ENCODE measurements at places on chromosomes 4 and X.

DNA sequence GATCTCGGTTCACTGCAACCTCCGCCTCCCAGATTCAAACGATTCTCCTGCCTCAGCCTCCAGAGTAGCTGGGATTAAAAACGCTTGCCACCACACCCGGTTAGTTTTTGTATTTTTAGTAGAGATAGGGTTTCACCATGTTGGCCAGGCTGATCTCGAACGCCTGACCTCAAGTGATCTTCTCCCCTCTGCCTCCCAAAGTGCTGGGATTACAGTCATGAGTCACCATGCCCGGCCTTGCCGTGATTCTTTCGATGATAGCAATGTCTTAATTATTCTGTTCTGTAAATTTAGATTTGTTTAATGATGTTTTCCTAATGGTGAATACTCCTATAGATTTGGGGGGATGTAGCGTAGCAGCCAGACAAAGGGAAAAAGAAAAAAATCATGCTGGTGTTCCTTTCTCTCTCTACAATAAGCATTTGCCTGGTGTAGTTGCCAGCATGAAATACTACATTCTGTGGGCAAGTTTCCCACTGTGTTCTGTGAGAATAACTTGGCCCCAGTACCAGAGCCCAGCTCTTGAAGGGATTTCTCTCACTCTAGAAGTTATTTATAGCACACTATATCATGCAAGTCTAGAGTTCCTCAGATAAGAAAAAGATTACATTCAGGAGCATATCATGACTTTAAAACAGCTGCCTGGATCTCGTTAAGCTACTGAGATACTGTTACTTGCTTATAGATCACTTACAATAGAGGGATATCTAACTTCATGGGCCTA lies 15.4 kb downstream of the NIPAL1 start:
- DNase-seq: no peak

GRCh38 chrX:129721870-129722269 lies 16.9 kb upstream of the XPNPEP2 start:
- no peak for DNase-seq

GRCh38 chr4:47652092-47652491 lies 167.0 kb downstream of the ATP10D start:
- DNase-seq: no peak

DNA sequence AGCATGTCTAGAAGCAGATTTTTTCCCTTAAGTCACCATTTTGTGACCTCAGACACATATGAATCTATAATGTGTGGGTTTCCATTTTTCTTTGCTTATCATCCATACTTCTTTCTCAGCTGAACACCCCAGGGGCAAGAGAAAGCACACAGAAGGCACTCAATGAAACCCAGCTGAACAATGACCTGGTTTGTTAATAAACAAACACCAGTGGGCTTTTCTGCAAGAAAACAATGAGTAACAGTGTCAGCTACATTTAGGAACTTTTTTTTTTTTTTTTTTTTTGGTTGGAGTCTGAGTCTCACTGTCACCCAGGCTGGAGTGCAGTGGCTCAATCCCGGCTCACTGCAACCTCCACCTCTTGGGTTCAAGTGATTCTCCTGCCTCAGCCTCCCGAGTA lies 40.7 kb upstream of the KLF3 start:
- no peak for DNase-seq

- no peak for DNase-seq
Observed at GRCh38 chr4:99471349-99471748, 36.2 kb upstream of the ADH7 start.

DNA sequence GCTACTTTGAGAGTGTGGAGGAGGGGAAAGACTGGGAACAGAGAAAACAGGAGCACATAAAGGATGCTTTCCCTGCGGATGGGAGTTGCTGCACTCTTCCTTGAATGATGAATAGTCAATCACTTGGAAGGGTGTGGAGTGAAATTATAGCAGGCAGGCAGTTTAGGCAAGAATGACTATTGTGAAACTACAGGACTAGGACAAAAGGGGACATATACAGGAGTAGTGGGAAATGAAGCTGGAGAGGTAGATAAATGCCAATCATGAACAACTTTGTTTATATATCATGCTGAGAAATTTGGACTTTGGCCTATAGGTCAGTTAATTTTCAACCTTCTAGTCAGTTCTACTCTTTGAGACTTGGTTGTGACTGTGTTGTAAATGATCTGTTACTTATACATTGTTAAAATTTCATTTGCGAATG lies 76.9 kb downstream of the PAQR3 start:
- no peak for DNase-seq

DNA sequence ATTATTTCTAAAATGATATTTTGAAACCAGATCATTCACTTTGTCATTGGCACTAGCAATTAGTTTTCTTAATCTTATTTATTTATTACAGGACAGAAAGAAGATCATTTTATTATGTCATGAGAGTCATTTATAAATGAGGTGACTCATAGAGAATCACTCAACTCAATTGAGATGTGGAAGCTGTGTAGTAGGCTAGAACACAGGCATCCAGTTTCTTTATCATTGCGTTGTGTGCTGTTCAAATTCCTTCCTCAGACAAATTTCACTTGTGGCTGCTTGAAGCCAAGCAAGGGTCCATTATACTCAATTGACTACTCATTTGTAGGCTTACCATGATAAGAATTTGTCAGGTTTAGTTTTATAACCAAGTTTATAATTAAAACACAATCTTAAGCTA lies 87.6 kb downstream of the MRPL1 start:
- no peak for DNase-seq

DNA sequence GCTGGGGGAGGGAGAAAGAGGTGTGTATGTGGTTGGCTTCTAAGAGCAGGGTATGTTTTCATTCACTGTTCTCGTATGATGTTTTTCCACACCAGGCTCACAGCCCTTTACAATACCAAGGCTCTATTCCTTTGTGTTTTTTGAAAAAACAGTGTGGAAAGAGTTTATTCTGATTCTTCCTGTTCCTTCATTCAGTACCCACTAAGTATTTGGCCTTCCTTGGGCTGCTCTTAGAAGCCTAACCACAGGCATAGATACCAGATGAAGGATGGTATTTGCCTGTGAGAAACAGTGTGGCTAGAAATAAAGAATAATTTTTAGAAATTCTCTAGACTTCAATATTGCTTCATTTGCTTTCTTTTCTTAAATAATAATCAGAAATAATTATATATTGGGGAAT lies 518.0 kb upstream of the DIPK2B start:
- no peak for DNase-seq

GRCh38 chr4:185296665-185297460 lies 87.5 kb downstream of the SNX25 start:
- DNase-seq: no peak

DNA sequence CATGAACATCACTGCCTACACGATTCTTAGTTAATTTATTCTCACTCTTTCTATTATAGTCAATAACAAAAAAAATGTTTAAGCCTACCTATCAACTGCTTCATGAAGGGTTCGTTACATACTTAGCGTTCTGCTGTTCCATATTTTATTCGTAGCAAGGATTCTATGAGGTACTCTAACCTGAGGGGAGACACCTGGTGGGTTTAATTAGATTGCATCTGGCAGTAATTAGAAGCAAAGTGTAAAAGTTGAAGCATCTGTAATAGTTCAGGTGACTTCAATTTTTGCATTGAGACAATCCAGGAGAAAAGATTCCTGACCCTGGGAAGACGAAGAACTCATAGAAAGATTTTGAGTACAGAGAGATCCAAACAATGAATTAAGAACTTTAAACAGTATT lies 1655.8 kb upstream of the TENM3 start:
- no peak for DNase-seq

- no peak for DNase-seq
Observed at GRCh38 chr4:86496094-86497080, 97.7 kb upstream of the PTPN13 start.

DNA sequence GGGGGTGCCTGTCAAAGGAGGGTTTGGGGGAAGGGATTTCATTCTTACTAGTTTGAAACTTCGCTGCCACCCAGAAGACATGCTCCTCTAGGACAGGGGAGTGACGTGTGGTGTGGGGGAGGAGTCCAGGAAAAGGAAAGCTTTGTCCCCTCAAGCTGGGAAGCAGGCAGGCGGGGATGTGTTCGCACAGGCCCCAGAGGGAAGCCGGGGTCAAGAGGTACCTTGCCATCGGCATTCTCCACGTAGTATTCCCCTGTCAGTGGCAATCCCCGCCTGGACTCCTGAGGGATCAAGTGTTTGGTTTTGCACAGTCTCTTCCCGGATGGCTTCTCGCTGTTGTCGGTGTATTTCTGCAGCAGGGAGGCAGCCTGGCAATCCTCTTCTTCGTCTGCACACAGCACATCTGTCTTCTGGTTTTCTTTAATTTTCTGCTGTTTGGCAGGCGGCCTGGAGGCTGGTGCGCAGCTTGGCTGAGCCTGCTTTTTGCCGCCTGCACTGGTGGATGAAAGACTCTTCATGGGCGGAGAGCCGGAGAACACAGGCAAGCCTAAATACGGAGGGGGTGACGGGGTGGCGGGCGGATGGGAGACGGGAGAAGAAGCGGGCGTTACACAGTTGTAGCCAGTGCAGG lies 35.1 kb downstream of the BCOR start:
- DNase-seq: no peak

GRCh38 chr4:1309261-1310010 lies 19.7 kb downstream of the MAEA start:
- no peak for DNase-seq
